ENCODE measurements at places on chromosomes 16 and 17.
A peak's percentile ranks its signal among the peaks of the same experiment; 100 is the strongest.

DNA sequence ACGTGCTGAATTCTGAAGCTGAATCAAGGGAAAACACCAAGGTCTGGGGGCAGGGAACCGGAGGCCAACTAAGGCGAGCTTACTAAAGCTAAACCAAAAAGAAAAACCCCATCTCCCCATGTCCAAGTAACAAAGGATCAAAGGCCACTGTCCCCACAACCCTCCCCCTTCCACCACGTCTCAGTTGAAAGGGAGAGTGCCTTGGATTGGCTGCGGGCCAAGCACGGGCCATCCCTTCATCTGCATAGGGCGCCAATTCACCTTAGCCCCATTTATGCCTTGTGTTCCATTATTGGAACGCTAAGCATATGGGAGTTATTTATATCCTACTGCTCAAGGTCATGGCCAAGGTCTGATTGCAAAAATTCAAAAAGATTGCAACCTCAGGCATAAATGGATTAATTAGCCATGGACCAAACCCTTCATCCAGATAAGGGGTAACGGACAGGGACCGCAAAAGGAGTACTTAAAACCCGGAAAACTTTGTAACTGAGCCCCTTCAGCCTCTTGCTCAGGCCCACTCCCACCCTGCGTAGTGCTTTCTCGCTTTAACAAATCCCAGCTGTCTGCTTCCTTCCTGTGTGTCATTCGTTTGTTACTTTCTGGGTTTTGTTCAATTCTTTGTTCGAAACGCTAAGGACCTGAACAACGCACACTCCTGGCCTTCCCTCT is 740 bp upstream of the ATP6V0D1 start:
- peak; percentile 39 for DNase-seq

DNA sequence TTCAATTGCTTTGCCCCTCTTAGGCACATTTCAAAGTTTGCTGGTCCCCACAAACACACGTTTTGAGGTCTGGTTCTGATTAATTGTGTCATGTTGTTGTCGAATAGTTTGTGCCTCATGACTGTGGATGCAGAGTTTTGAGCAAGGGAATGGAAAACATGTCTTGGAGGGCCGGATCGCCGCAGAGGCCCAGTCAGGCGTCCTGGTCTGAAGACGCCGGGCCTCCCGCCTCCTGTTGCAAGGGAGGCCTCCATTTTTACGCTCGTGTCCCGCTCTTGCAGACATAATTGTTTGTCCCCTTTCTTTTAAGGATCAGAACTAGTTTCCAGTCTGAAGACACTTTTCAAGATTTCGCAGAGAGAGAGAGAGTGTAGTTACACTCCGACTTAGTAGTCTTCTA is 3.2 kb downstream of the NTN1 start:
- DNase-seq, result no peak

GRCh38 chr16:56303880-56304279 is 112.6 kb downstream of the GNAO1 start:
- no peak for DNase-seq

- no peak for DNase-seq
These were observed 24.9 kb downstream of the KLHL36 start for GRCh38 chr16:84673203-84673535.

DNA sequence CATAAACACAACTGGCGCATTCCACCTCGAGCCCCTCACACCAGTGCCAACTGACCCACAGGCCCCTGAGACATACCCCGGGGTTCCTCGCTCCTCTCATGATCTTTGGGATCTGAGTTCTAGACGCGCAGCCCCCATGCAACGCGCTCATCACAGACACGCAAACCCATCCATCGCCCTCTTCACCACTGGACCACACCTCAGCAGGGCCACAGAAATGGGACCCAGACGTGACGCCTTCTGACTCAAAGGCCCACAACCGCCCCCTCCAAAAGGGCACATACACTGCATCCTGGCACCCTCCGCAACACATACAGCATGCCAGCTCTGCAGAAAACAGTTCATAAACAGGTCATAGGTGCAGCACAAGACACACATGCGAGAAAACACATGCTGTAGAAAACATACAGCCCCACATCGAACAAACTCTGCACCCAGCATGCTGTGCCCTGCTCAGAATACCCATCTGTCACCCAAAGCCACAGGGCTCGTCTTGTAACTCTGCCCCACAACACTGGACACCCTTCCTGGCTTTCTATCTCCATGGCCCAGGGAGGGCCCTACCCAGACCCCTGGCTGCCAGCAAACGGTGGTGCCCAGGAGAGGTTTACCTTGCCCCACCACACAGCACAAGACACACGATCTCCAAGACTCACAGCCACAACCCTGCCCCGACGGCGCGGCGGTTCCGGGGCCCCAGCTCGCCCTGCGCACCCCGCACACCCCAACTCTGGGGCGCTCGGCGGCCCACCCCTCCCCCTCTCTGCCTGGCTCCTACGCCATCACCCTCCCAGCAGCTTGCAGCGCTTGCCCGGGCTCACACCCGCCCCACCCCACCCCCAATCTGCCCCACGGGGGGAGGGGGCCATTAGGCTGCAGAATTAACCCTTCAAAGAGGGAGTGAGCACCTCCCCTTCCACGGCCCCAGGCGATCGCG is 887 bp downstream of the ZBTB4 start:
- peak; percentile 8 for DNase-seq

DNA sequence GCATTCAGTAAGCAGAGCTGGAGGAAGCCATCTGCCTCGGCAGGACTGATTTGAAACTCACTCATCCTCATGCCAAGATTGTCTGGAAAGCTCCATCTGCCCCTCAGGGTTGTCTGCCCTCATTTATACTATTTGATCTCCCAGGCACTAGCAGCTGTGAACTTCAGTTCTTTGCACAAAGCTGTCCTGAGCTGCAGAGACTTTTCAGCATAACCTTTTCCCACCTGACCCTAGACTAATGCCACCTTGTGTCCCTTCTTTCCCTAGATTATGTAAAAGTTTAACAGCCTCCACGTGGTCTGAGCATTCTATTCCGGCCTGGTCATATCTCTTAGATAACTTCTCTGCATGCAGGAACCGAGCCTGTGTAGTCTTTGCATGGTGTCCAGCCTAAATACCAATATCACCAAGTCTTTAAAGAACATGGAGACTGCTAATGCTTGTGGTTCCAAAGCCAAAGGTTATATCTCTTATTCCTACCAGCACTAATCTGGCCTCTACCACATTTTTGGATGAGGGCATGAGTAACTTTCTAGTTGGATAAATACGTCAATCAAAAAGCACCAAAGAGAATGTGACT is 29.1 kb downstream of the STAT5A start:
- no peak for DNase-seq

- peak; percentile 83 for DNase-seq
These were observed 18.3 kb downstream of the CDC42EP4 start for GRCh38 chr17:73293480-73293911.

All from astrocyte (in vitro differentiated cells and primary cell).